ENCODE measurements at places on chromosomes 4 and X.

DNA sequence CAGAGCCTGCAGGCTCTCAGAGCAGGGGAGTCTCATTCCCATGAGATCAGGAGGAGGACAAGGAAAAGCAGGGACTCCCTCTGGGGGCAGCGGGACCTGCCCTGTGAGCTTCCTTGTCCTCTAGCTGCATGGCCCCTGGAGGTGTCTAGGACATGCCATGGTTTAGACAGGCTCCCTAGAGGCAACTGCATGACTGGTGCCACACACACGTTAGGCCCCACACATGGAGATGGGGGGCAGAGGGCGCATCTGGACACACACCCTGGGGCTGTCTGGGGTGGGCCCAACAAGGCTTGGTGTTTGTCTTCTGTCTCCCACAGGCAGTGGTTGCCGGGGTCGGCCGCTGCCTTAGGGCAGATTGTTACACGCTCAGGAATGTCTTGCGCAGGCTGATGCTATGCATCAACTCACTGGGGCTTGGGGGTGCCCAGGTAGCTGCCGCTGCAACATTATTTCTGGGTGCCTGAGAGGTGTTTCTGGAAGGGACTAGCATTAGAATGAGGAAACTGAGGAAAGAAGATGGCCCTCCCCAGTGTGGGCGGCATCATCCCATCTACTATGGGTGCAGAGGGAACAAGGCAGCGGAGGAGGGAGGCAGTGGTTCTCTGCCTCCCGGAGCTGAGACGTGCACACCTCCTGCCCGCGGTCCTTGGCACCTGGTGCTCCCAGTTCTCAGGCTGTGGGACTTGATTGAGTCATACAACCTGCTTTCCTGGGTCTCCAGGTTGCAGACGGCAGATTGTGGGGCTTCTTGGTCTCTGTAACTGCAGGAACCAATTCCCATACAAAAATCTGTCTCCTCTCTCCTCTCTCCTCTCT is 32.1 kb upstream of the GPR78 start:
- DNase-seq: no peak

GRCh38 chr4:156019246-156019645 is 65.6 kb upstream of the CTSO start:
- DNase-seq: no peak

- DNase-seq: no peak
These were observed 106.3 kb downstream of the C4orf51 start for GRCh38 chr4:145786261-145786660.

- no peak for DNase-seq
These were observed 181.7 kb downstream of the MAML3 start for GRCh38 chr4:139972305-139972704.

DNA sequence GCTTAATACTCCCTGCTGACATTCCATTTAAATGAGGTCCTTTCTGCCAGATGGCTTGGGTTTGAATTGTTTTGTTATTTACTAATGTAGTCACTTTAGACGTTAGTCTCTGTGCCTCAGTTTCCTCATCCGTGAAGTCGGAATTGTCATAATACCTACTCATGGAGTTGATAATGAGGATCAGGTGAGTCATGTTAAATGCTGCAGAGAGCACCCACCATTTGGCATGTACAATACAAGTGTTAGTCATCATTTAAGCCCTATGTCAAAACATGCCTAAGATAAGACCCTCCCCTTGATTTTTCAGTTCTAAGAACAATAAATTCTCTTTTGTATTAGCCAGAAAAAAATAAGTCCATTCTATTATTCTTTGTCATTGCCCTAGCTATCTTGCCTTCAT is 534.8 kb upstream of the HTR2C start:
- no peak for DNase-seq

- no peak for DNase-seq
These were observed 266.6 kb downstream of the NKX6-1 start for GRCh38 chr4:84232309-84233095.

DNA sequence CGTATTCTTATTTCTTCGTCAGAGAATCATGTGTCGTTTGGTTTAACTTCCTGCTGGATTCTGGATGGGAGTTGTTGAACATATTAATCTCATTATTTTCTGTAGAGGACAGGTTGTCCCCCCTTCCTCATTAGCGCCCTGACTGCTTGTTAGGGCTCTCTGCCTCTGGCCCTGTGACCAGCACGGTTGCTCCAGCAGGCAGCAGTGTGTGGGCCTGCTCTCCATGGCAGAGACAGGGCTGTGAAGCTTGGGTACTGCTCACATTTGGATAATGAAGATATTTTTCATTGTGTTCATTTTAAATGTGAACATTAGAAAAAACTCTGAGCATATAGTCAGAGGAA is 102.7 kb downstream of the KLHL8 start:
- DNase-seq: peak; percentile 51

GRCh38 chr4:76201276-76201675 is 12.3 kb downstream of the SCARB2 start:
- DNase-seq: no peak

GRCh38 chr4:141117935-141118334 is 15.3 kb downstream of the RNF150 start:
- DNase-seq: no peak

- peak; percentile 61 for DNase-seq
These were observed 4.5 kb downstream of the NKX3-2 start for GRCh38 chr4:13539619-13540445.

DNA sequence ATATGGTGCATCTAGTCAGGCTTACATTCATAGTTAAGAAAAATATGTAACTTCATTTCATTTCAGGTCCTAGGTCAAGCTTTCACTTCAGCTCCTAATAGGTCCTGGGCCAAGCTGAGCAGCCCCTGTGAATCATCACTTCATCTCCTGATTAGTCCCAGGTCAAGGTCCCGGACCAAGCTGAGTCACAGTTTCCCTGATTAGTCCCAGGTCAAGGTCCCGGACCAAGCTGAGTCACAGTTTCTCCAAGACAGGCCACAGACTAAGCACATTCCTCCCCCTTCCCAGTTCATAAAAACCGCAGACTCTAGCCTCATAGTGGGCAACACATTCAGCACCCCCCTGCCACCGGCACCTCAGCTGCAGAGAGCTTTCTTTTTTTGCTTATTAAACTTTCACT is 1331.8 kb downstream of the PCDH19 start:
- DNase-seq: no peak

- DNase-seq: no peak
These were observed 172.0 kb upstream of the IL15 start for GRCh38 chr4:141464366-141464765.

DNA sequence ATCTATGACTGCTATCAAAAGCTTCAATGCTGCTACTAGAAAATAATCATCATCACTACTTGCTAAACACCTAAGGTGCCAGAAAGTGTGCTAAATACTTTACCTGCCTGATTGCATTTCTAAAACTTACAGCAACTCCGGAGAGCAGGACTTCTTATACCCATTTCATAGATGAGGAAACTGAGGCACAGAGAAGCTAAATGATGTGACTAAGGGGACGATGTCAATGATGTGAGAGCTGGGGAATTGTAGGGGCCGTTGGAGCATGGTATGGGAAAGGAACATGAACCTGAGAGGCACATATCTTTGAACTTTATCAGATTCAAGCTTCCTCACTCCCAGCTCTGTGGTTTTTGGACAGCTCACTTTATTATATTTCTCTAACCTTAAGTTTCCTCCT is 38.7 kb downstream of the CCKAR start:
- DNase-seq: no peak

GRCh38 chr4:58301376-58301999 is 1191.3 kb upstream of the IGFBP7 start:
- DNase-seq: no peak

DNA sequence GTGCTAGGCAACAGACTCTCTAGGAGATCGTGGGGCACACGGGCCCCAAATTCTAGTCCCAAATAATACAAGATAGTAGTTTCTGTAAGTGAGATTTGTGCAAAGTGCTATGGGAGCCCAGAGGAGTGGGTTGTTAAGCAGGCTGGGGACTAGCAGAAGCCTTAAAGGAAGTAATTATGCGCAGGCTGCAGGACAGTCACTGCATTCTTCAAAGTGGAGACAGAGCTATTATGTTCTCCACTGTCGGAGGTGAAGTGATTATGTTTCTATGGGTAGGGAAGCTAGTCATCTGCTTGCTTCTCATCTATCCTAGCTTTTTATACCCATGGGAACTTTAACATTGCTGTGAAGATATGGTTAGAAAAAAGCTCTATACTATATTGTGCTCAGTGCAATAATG is 154.2 kb downstream of the CPE start:
- no peak for DNase-seq

DNA sequence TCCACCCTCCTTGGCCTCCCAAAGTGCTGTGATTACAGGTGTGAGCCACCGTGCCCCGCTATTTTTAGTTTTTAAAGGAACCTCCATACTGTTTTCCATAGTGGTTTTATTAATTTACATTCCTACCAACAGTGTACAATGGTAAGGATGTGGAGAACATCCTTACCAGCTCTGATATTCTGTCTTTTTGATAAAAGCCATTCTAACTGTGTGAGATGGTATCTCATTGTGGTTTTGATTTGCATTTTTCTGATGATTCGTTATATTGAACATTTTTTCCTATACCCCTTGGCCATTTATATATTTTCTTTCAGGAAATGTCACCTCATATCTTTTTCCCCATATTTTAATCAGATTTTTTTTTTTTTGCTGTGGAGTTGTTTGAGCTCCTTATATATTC is 14.2 kb upstream of the TLR2 start:
- DNase-seq: no peak

DNA sequence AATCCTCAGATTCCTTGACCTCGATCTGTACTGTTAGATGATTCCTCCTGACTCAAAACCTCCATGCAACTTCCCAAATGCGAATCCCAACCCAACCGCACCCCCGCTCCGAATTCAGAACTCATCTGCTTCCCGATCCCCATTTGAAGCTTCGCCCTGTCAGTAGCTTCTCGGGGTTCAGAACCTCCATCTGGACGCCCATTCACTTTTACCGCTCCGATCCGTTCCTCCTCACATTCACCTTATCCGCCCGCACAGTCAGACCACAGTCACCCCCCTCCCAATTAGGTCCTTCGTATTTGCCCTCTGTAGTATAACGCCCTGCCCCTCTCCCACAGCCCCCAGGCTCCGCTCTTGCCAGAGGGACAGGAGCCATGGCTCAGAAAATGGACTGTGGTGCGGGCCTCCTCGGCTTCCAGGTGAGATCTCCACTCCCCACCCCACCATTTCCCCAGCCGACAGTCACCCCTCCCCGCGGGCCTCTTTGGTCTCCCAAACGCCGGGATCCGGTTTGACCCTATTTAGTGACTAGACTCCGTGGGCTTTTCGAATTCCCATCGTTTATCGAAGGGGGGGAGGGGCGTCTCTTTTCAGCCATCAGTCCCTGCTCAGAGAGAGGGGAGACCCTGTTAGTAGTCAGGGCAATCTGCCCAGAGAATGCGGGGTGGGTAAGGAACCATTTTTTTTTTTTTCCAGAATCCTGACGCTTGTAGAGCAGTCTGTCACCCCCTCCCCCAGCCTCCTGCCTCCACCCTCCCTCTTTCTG is 691 bp downstream of the MAGED1 start:
- DNase-seq: peak; percentile 56

- no peak for DNase-seq
These were observed 1249.9 kb upstream of the TENM3 start for GRCh38 chr4:180993244-180993836.

DNA sequence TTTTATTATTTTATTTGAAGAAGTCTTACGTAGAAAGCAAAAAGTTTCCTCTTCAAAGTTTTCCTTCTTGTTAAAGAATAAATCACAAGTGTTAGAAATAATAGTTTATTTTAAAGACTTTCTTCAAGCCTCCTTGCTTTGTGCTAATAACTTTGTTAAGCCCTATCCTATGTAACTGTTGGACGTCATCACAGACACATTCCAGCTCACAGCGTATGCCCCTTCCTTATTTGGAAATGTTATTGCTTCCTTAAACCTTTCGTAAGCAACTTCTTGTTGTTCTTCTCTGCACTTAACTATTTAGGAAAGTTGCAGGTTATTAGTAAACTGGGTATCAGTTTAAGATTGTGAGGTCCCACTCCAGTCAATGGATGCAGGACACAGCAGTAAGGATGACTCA is 7.6 kb upstream of the SRD5A3 start:
- DNase-seq: no peak

- no peak for DNase-seq
These were observed 5.3 kb downstream of the NKX1-1 start for GRCh38 chr4:1400831-1401408.

DNA sequence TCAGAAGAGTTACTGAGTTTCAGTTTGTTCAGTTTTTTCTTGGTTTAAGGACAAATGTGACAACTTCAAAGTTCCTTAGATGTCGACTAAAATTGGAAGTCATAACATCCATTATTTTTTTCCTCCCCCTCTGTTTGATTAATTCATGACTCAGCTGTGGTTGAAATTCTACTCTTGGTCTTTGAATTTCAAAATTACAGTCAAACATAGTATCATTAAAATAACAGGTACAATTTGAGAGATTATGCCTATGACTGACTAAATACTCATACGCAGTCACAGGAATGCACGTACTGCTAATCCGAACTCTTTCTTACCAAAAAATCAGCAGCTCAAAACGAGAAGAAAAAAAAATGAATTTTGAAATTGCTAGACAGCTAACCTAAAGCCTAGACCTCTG is 1434.8 kb downstream of the RAPGEF2 start:
- DNase-seq: no peak

DNA sequence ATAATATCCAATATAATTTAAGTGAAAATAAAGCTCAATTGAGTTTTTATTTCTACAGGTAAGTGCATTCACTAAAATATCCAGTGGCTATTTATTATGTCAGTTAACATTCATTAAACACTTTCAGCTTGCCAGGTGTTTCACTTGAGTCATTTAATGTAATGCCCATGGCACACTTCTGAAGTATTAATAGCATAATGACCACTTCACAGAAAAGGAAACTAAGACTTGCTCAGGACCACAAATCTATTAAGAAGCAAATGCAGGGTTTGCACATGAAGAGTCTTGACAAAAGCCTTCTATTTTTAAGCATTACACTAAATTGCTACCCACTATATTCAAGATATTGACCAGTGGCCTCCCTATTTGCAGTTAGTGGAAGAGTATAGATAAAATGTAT is 612.7 kb downstream of the KCTD8 start:
- no peak for DNase-seq

DNA sequence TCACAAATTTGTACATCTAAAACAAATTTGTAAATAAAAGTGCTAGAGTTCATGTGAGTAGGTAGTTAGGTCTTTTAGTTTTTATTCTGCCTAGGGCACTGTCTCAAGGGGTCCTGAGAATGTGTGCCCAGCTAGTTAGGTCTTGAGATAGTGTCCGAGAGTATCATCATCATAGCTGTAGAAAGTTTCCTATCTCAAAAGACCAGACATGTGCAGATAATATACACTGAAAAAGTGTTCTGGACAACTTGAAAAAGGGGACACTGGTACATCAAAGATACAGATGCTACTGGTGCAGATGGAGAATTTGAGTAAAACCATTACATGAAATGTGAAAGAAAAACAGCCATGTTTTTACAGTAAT is 1.8 kb upstream of the ZCCHC4 start:
- no peak for DNase-seq

DNA sequence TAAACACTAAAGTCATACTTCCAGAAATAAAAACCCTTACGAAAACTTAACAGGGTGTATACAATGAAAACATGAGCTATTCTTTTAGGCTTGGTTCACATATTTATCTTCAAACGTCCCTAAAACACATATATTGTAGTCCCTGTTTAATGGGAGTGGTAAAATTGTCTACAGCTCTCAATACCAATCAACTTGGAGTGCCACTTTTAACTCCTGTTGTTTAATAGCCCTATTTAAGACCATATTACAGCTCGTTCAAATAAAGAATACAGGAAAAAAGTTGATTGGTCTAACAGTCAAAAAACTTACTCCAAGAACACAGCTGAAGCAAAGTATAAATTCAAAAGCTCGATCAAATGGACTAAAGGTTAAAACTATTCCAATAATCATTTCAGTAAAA is 3.9 kb downstream of the UBE2D3 start:
- no peak for DNase-seq

GRCh38 chr4:93897559-93897958 is 69.0 kb downstream of the ATOH1 start:
- DNase-seq: no peak
